ENCODE measurements at places on chromosomes 11 and 22. TPM values are rescaled to one million over a fixed set of nuclear protein-coding genes. Genes with fewer than 3 reads are reported as not detected.
A peak's percentile ranks its signal among the peaks of the same experiment; 100 is the strongest.

DNA sequence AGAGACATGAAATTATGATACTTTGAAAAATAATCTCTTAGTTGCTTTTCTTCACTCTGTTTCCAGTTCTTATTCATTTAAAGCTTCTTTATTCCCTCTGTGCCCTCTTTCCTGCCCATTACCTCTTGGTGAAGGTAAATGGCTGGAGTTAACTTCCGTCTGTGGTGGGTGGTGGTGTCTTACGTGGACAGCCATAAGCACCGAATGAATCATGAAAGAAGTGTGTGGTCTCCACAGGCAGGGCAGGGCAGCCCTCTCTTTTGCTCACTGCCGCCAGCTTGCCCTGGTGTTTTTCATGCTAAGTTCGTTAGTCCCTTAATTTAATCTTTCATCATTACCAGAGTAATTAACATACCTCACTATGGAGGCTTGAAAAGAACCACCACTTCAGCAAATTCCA, 98.7 kb upstream of the SORL1-AS1 start:
- H3K4me3 ChIP-seq = no peak overlapping the region
- H3K27me3 ChIP-seq = no peaks in the 10 kb centered on the region
- H3K4me1 ChIP-seq = peaks cover 3% of the 10 kb centered on the region
- H3K27ac ChIP-seq = no peak overlapping the region
- no peak for DNase-seq

- no peaks in the 10 kb centered on the region for H3K4me1 ChIP-seq
- no peaks in the 10 kb centered on the region for H3K27me3 ChIP-seq
- no peak overlapping the region for H3K27ac ChIP-seq
- no peak overlapping the region for H3K4me3 ChIP-seq
- no peaks in the 10 kb centered on the region for H3K36me3 ChIP-seq
Measured at GRCh38 chr22:22949953-22950352, 62.3 kb downstream of the IGLL5 start.

- no peaks in the 10 kb centered on the region for H3K27me3 ChIP-seq
- no peak for DNase-seq
- H3K27ac ChIP-seq = no peak overlapping the region
- H3K4me1 ChIP-seq = no peaks in the 10 kb centered on the region
- peaks cover 3% of the 10 kb centered on the region for H3K36me3 ChIP-seq
Measured at GRCh38 chr22:24137595-24137994, 43.7 kb upstream of the SUSD2 start.

- H3K4me3 ChIP-seq = no peak overlapping the region
- H3K4me1 ChIP-seq = peaks cover 7% of the 10 kb centered on the region
- H3K27ac ChIP-seq = no peak overlapping the region
- H3K36me3 ChIP-seq = peaks cover 4% of the 10 kb centered on the region
- DNase-seq = no peak
Measured at GRCh38 chr11:130911306-130911705, 5.0 kb downstream of the SNX19 start.

DNA sequence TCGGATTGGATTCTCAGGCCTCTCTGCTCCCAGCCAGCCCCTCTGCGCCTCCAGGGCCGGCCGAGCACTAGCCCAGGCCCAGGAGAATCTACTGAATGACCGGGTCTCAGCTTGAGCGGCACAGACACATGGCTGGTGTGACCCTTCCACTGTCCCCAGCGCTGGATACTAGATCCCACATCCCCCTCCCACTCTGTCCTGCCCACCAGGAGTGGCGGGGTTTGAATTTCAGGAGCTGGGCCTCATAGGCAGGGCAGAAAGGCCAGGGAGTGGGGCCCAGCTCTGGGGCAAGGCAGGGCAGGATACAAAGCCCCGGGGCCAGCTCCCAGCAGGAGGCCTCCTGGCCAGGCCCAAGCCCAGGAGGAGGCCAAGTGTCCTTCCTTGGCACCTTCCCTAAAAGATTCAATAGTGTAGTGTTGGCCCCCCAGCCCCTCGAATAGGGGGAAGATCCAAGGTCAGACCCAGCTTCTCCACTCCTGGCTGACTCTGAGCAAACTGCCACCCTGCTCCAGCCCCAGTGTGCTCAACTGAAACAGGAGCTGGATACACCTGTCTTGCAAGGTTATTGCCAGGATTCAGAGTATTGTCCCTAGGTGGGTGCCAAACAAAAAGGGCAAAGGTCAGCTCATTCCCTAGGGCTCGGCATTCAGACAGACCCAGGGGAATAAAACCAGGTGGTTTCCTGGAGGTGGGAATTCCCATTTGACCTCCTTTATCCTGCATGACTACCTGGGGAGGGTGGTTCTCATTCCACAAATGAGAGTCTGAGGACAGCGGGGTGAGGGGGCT, 22.5 kb upstream of the TCF20 start:
- H3K27ac ChIP-seq = no peak overlapping the region
- H3K27me3 ChIP-seq = no peaks in the 10 kb centered on the region
- DNase-seq = peak; percentile 72
- peaks cover 50% of the 10 kb centered on the region for H3K4me1 ChIP-seq
- H3K4me3 ChIP-seq = no peak overlapping the region

GRCh38 chr11:120718171-120718570, 206.6 kb downstream of the GRIK4 start:
- H3K4me1 ChIP-seq = no peaks in the 10 kb centered on the region
- no peak for DNase-seq
- no peaks in the 10 kb centered on the region for H3K27me3 ChIP-seq
- H3K36me3 ChIP-seq = no peaks in the 10 kb centered on the region

DNA sequence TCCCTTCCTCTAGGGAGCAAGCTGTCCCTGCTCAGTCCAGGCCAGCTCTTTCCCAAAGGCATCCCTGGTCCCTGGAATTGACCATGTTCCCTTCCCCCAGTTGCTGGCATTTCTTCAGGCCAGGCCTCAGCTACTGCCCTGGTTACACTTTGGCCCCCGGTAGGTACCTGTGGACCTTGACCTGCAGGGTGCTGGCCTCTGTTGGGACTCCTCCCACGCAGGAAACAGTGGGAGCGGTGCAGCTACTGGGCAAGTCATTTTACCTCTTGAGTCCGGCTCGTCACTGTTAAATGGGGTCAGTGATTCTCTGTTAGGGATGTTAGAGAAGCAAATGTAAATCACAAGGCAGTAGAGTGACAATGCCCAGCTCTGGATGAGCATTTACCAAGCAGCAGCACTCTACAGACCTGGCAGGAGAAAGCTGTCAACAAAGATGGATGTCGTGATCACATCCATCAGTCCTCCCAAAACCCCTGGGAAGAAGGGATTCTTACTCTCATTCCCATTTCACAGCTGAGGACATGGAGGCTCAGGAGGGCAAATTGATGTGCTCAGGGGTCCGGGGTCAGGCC, 16.9 kb downstream of the MYO7A start:
- peaks cover 83% of the 10 kb centered on the region for H3K4me1 ChIP-seq
- H3K27ac ChIP-seq = no peak overlapping the region
- H3K4me3 ChIP-seq = no peak overlapping the region
- peak; percentile 84 for DNase-seq

Gene MS4A15
- 7.6 TPM for polyA plus RNA-seq

Gene ZP1
- polyA plus RNA-seq = not detected

Gene SAA1
- polyA plus RNA-seq = 64.0 TPM

Gene CSF2RB
- polyA plus RNA-seq = 5.4 TPM

GRCh38 chr22:42699281-42699975, 21.2 kb downstream of the A4GALT start:
- peak; percentile 26 for DNase-seq
- no peaks in the 10 kb centered on the region for H3K27me3 ChIP-seq
- H3K27ac ChIP-seq = no peak overlapping the region

DNA sequence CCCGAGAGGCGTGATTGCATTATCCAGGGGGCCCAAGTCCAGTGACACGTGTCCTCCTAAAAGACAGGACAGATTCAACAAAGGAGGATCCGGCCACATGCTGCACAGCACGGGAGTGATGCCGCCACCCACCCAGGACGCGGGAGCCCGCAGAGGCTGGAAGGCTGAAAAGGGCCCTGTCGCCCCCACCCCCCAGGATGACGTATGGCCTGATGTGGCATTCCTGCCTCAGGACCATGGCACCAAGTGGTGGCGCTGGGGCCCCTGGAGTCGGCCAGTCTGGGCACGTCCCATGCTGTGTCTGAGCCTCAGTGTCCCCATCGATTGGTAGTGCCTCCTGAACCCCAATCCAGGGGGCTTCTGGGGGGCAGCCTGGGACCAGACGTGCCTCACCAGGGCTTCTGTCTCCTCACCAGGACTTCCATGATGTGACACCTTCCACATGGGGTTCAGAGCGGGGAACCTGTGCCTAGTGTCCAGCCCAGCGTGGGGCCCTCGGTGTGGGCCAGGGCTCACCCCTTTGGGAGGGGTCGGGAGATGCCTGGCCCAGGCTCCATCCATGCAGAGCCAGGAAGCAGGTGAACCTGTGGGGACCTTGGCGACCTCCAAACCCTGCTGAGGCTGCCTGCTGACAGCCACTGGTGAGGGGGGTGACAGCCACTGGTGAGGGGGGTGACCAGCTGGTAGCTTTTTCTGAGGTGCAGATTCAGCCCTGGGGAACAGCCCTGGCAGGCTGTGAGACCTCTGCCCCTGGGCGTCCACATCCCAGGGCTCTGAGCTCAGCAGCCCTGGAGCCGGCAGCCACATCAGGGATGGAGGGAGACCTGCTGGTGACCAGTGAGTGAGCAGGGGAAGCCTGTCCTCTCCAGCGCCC, 75.3 kb downstream of the KCNQ1 start:
- no peak for DNase-seq
- no peaks in the 10 kb centered on the region for H3K27me3 ChIP-seq
- H3K4me1 ChIP-seq = no peaks in the 10 kb centered on the region
- peaks cover 7% of the 10 kb centered on the region for H3K36me3 ChIP-seq

DNA sequence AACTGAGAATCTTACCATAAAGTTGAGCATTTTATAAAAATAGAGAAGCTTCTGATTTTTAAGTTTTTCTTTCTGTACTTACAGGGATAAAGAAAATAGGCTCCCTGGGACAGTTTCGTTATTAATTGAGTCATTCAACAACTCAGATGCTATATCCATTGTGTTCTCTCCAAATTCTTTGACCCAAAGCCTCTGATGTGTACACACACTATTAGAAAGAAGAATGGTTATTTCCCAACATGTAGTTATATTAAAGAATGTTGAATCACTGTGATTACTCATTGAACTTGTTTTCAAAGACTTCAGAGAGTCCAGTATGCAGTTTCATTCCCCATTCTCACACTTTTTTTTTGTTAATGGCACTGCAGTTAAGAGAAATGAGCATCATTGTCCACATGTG, 734.3 kb upstream of the ARHGAP42 start:
- no peaks in the 10 kb centered on the region for H3K4me1 ChIP-seq
- no peaks in the 10 kb centered on the region for H3K27me3 ChIP-seq
- no peaks in the 10 kb centered on the region for H3K36me3 ChIP-seq
- H3K4me3 ChIP-seq = no peak overlapping the region
- no peak overlapping the region for H3K27ac ChIP-seq

Gene PLAAT4
- polyA plus RNA-seq = 360 TPM

- no peaks in the 10 kb centered on the region for H3K4me1 ChIP-seq
- peaks cover 10% of the 10 kb centered on the region for H3K36me3 ChIP-seq
- no peaks in the 10 kb centered on the region for H3K27me3 ChIP-seq
- DNase-seq = no peak
Measured at GRCh38 chr22:45169591-45170466, 6.1 kb downstream of the NUP50 start.

GRCh38 chr11:65576232-65576866, 496 bp downstream of the EHBP1L1 start:
- H3K4me3 ChIP-seq = peak overlapping the region; percentile 94
- peaks cover 4% of the 10 kb centered on the region for H3K36me3 ChIP-seq
- H3K27ac ChIP-seq = peak overlapping the region; percentile 81
- H3K27me3 ChIP-seq = no peaks in the 10 kb centered on the region
- no peak for DNase-seq

Gene TREH
- polyA plus RNA-seq = 102 TPM

GRCh38 chr11:45993531-45994001, 71.1 kb downstream of the LARGE2 start:
- H3K4me1 ChIP-seq = no peaks in the 10 kb centered on the region
- H3K27ac ChIP-seq = no peak overlapping the region
- H3K27me3 ChIP-seq = no peaks in the 10 kb centered on the region
- peak; percentile 15 for DNase-seq
- no peaks in the 10 kb centered on the region for H3K36me3 ChIP-seq

Gene TYMP
- 10.7 TPM for polyA plus RNA-seq

DNA sequence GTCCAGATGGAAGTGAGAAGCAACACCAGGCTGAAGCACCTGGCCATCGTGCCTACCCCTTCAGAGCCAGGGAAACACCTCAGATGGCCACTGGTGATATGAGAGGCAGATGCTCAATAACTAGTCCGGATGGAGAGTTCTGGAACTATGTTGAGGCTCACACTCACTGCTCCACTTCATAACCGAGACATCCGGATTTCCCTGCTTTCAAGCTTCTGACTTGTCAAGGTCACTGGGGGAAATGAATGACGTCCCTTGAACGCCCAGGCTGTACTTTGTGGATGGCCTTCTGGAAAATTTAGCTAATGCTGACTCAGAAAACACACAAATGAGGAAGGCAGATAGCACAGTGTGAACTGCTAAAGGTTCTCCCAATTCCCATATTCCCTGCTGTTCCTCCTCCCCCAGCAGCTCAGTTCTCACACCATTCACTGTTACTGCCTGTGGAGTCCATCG, at the start of gene LYVE1:
Gene LYVE1 (minus strand): TSS at position 180 of the 456 bp plus-strand sequence. CDS start 133 bp downstream, at position 47.
- H3K4me1 ChIP-seq = no peaks in the 10 kb centered on the region
- H3K4me3 ChIP-seq = no peak within 1 kb of the TSS
- no peaks in the 10 kb centered on the region for H3K27me3 ChIP-seq
- H3K36me3 ChIP-seq = no peaks in the 10 kb centered on the region
- DNase-seq = no peak

DNA sequence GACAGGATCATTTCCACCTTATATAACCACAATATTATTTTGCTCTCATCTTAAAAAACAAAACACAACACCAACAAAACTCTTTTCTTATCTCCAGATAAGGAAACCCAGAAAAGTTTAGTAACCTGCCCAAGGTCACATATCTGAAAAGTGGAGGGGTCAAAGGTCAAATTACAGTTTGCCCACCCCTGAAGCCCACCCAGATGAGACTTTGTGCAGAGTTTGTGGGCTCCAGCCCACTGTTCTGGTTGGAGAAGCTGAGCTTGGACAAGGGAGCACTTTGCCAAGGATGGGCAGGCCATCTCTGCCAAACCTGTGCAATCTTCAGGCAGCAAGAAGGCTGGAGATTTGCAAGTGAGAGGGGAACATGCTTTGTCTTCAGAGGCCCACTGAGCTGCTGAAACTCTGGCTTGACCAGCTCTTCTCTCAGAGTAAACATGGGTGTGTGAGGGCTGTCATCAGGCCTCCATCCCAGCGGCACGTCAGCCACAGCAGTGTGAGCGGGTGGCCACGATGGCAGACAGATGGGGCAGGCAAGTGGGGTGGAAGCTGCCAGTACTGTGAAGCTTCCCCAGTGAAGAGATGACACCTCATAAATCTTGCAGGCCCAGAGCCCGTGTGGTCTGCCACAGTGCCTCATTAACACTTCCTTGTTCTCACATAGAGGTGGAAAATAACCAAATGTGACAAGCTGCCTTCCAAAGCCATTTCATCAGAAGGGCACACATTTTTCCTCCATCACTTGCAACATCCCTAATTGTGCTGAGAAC, 111.8 kb downstream of the CCDC81 start:
- H3K4me3 ChIP-seq = no peak overlapping the region

Gene PANX3
- polyA plus RNA-seq = not detected

Measured in small intestine (tissue), 16 donors.